Left ventricle myocardium inferior (tissue), 1 donor: ENCODE measurements at places on chromosomes 12 and 14.

GRCh38 chr14:106315436-106315835 lies 789.1 kb downstream of the TMEM121 start:
- no peak for DNase-seq

GRCh38 chr12:62436164-62436503 lies 30.5 kb upstream of the MON2 start:
- DNase-seq, result no peak

GRCh38 chr12:122399592-122400373 lies 22.7 kb downstream of the CLIP1 start:
- peak; percentile 53 for DNase-seq

GRCh38 chr14:61452452-61452851 lies 131.1 kb downstream of the PRKCH start:
- DNase-seq, result no peak

DNA sequence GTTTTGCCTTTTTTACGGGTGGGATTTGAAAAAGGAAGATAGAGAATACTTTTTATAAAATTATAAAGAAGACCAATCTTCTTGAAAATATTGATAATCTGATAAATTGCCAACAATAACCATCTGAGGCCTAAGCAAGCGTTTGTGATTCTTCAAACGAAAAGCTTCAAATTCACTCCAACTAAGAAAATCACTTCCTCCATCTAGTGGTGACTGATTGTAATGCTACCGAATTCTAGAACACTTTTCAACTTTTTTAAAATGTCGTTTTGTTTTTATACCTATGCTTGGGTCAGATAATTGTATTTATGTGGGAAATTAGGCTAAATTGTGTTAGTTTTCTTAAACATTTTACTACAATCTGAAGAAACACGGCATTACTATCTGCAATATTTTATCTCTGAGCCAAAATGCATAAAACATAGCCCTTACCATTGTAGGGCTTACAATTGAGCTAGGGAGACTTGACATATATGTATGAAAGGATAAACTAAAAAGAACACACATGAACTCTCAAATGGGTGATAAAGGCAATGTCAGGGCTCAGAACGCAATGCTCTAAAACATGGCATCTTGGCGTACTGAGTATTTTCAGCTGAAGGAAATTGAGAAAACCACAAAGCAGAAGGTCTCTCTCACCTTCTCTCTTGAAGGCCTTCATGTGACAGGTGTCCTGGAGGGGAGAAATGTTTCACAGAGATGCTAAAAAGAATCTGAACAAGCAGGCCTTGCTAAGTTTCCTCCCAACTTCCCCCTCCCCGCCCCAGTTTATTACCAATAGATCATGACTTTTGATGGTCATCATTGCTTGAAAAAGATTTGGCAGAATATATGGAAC lies 36.8 kb upstream of the G2E3 start:
- no peak for DNase-seq

GRCh38 chr14:94707494-94707893 lies 62.4 kb downstream of the GSC start:
- DNase-seq, result no peak

DNA sequence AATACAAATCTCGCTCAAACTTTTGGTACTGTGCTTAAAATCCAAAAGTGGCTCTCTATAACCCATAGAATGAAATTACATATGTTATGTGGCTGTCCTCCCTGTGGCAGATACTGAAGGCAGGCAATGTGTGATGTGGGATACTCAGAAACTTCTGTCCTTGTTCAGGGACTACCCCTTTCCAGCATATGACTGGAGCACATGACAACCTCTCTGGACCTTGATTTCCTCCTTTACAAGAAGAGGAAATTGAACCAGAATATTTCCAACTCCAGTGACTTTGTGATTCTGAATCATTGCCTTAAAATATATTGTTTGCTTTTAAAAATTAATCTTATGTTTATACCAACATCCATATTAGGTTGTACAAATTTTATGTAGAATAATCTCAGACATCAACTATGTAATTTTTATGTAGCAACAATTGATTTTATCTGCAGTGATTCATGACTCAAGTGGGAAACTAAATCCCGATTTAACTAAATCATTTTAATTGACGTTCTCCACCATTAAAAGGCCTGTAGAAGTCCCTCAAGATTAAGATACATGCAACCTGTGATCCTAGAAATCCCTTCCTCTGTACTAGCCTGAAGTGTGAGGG lies 162.4 kb downstream of the AKAP6 start:
- DNase-seq, result no peak

- DNase-seq, result no peak
These were observed 12.6 kb upstream of the TTC7B start for GRCh38 chr14:90828642-90829487.

- no peak for DNase-seq
These were observed 46.0 kb upstream of the CCDC60 start for GRCh38 chr12:119288576-119288975.

GRCh38 chr12:74292351-74293194 lies 245.1 kb upstream of the ATXN7L3B start:
- no peak for DNase-seq

- DNase-seq, result no peak
These were observed 136.5 kb upstream of the CCND2 start for GRCh38 chr12:4137015-4137414.

- no peak for DNase-seq
These were observed 398.2 kb downstream of the DPF3 start for GRCh38 chr14:72495668-72496067.

DNA sequence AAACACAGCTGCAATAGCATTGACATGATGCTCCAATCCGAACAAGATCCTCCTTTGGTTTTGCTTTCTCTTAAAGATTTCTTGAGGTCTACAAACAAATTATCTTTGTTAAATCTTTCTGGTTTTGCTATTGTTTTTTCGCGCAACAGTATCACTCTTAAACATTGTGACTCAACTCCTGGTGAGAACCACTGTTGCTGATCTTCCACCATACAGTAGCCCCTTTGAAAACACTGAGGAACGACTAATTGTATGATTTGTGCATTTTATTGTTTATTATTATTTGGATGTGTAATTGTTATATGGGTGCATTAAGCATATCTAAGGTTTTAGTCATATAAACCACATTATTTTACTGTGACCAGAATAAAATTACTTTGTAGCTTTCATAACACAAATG lies 282.8 kb downstream of the EGLN3 start:
- no peak for DNase-seq

DNA sequence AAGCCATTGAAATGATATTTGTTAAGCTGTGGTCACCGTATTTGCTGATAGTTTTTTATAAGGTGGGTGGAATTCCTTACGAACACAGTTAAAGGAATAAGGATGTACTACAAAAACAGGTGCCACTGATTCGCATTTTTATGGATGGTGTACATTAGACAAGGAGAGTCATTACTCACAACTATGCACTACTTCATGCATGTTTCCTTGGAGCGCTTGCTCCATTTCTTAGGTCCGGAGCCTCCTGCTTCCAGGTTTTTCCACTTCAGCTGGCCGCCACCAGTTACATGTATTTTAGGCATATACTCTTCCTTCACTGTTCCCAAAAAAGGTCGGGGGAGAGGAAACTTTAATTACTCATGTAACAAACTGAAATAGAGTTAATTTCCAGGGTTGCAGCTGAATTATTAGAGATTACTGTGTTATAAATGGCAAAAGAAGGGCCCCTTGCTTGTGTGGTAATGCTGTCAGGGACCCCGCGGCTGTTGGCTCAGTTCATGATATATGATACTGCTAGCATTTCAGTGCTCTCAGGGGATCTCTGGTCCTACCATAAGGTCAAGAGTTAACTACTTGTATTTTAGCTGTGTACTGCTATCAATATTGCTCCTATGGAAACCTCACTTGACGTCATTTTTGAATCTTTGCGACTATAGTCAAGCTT lies 454.7 kb downstream of the NPAS3 start:
- no peak for DNase-seq

- DNase-seq, result no peak
These were observed 3.5 kb upstream of the HOXC6 start for GRCh38 chr12:54024581-54025305.

GRCh38 chr14:74362361-74362915 lies 14.2 kb downstream of the VRTN start:
- DNase-seq, result peak; percentile 73

DNA sequence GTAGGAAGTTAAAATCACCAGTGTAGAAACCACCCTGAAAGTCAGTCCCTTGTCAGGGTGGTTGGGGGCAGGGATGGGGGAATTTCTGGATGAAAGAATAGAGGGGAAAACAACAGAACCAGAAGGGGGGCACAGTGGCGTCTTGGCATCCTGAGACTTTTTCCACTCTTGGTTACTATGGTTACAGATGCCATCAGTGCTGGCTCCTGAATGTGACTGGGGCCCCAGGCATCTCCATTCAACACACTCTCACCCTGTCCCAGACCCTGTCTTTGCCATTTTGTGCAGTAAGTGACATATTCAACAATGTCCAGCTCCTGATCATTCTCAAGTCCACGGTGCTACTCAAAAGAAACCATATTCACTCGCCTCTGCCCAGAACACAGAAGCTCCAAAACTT lies 11.3 kb downstream of the KCNK10 start:
- no peak for DNase-seq

DNA sequence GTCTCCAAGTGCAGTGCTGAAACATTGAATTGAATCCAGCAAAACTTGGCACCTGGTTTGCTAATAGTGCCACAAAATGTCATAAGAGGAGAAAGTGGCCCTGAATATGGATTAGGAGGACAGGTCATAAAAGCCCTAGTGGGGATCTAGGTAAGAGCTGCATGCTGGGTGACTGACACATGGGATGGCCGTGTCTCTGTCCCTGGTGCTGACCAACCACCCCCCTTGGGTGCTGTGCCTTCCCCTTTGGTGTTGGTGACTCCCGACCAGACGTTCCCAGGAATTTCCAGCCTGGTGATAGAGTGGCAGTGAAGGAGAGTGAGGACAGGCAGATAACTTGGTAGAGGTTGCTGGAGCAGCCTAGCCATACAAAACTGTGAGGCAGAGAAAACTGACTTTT lies 142.8 kb downstream of the VRK1 start:
- DNase-seq, result no peak

- DNase-seq, result no peak
These were observed 15.7 kb downstream of the NDUFA12 start for GRCh38 chr12:94987801-94988200.

DNA sequence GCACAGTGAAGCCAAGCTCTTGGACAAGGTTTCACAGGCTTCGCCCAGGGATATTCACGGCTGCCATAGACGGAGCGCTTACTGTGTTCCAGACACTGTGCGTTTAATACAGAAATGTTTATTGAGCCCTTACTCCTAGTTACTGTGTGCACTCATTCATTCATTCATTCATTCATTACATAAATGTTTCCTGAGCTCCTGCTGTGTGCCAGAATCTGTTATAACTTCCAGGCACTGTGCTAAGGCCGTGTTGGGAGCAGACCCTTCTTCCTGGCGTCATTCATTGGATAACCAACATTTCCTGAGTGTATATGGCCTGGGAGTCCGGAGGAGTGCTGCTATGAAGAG lies 760 bp upstream of the MED13L start:
- DNase-seq, result no peak

- no peak for DNase-seq
These were observed 22.9 kb upstream of the BCDIN3D start for GRCh38 chr12:49865782-49866135.

- no peak for DNase-seq
These were observed 50.8 kb downstream of the ARL1 start for GRCh38 chr12:101356794-101357193.

DNA sequence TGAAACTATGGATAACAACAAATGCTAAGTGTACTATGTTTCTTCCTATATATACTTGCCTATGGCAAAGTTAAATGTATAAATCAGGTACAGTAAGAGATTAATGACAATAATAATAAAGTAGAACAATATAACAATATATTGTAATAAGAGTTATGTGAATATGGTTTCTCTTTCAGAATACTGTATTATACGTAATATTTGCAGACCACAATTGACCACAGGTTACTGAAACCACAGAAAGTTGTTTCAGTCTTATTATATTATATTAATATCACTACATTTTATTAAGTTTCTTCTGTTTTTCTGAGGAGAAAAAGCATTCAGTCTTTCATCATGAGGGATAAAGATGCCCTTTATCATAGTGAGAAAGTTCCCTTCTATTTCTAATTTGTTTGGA lies 131.2 kb downstream of the EML1 start:
- no peak for DNase-seq

- peak; percentile 54 for DNase-seq
These were observed 14.7 kb downstream of the AACS start for GRCh38 chr12:125079648-125080645.

DNA sequence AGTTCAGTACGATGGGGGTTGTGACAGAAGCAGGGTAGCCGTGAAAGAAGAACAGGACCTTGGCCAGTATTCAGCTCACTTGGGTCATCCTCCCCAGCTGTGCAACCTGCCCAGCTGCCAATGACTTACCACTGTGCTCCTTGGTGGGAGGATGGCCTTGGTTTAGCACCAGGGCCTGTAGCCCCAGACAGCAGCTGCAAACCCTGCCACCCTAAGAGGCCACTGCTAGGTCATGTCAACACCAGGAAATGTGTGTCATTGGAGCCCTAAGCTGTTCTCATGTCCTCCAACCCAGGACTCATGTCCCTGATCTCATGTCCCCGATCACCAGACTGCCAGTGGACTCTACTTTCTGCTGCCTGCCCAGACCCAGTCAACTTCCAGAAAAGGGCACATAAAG lies 3.0 kb upstream of the CRACR2A start:
- DNase-seq, result no peak

DNA sequence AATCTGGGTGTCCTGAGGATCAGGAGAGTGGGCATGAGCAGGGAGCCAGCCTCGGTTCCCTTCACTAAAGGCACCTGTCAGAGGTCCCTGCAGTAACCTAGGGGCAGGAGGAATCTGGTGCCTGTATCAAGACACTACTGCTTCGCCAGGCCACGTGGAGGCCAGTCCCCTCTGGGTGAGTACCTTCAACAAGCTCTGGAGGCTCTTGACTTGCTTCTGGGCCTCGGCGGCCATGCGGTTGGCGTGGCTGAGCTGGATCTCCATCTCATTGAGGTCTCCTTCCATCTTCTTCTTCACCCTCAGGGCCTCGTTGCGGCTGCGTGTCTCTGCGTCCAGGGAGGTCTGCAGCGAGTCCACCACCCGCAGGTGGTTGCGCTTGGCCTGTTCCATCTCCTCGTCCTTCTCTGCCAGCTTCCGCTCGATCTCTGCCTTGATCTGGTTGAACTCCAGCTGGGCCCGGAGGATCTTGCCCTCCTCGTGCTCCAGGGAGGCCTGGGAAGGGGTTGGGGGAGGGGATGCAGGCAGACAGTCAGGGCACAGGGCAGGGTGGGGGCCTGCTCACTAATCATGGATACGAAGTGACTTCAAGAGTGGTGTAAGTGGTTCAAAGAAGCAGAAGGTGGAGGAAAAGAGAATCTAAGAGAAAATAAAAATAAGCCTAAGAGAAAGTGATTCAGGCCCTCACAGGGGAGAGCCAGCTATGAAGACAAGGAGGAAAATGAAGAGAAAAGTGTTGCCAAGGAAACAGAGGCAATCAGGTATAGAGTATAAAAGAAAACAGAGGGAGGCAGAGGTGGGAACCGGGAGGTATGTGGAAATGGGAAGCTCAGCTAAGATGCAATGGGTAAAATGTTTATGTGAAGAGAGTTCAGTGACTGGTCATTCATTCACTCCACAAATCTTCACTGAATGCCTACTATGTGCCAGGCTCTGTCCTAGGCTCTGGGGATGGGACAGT lies 8.0 kb upstream of the MYH6 start:
- no peak for DNase-seq
